ENCODE measurements at places on chromosomes 6 and 20.

DNA sequence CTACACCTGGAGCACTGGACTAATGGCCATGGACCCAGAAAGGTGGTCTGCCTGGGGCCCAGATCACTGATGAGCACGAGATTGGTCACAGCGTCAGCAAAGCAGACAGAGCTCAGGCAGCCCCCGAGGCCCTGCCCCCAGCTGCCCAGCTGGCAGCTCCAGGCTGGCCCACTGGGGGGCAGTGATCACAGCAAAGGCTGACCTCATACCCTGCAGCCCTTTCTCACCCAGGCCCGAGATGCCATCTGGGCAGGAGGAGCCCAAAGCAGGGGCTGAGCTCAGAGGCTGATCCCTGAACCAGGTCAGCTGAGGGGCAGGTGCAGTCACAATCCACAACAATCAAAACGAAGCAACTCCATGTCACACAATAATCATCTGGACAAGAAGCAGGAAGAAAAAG is 4.1 kb downstream of the MAP1LC3A start:
- DNase-seq: no peak

DNA sequence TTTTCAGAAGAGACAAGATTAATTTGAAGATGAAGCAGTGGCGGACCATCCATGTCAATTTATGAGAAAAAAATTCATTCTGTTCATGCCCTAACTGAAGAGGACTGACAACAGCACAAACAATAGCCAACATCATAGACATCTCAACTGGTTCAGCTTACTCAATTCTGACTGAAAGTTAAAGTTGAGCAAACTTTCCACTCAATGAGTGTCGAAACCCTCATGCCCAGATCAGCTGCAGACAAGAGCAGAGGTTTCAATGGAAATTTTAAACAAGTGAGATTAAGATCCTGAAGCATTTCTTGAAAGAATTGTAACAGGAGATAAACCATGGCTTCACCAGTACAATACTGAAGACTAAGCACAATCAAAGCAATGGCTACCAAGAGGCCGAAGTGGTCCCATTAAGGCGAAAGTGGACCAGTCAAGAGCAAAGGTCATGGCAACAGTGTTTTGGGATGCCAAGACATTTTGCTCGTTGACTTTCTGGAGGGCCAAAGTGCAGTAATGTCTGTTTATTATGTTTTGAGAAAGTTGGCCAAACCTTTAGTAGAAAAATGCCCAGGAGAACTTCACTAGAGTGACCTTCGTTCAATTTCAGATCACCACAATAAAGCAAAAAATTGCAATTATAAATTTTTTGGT is 6.1 kb upstream of the SFT2D1 start:
- DNase-seq: no peak

DNA sequence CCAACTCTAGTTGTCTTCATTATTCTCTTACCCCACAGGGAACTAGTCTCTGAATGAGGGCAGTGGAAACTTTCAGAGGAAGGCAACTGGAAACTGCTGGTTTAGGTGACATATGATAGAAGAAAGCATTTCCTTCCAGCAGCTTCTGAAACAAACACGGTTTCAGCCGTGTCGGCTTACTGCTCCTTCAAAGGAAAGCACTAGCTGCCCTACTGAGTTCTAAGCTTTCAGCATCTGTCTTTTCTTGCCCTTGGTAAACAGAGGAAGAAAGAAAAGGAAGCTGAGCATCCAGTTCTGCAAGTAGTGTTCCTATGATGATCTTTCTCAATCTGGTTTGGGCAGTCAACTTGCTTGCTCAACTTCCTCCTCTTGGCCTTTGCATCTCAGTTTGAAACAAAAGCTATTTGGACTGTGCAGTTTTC is 117.5 kb upstream of the CEP85L start:
- no peak for DNase-seq

DNA sequence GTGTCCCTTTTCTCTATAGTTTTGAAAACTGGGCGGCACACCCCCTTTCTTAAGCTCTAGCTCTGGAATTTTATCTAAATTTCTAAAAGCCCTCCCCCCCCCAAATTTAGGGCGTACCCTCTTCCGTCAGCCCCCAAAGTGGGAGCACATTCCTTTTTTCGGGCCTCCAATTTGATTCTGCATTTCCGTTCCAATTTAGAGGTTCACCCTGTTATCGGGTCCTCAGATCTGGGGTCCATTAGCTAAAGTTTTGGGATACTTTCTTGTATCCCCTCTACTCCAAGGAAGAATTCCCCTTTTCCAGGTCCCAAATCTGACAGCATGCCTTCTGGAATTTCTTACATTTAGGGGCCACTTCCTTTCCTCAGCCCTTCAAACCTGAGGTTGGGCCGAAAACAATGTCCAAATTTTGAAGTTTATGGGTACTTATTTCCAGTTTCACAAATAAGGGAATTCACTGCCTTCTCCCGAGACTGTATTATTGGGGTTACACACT is 796 bp downstream of the PHF20 start:
- DNase-seq: no peak

GRCh38 chr6:15063253-15063853 is 182.5 kb upstream of the JARID2 start:
- no peak for DNase-seq

GRCh38 chr6:24721461-24722215 is 2.7 kb upstream of the C6orf62 start:
- DNase-seq: no peak

- DNase-seq: no peak
Observed at GRCh38 chr20:57514273-57514751, 10.6 kb downstream of the CTCFL start.

DNA sequence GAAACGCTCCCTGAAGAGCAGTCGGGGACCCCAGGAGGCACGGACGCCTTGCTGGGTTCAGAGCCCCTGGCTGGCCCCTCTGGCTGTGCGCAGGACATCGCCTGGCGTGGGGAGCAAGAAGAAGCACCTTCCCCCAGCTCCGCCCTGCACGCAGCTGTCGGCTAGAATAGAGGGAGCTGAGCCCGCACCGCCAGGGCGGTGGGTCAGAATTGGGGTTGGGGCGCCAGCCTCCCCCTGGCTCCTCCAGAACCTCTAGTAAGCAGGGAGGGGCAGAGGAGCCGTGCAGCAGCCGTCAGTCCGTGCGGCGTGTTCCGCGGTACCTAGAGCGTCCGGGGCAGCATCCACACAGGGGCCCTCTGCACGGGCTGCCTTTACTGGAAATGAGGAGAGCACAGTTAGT is 53.2 kb downstream of the KCNQ2 start:
- no peak for DNase-seq

DNA sequence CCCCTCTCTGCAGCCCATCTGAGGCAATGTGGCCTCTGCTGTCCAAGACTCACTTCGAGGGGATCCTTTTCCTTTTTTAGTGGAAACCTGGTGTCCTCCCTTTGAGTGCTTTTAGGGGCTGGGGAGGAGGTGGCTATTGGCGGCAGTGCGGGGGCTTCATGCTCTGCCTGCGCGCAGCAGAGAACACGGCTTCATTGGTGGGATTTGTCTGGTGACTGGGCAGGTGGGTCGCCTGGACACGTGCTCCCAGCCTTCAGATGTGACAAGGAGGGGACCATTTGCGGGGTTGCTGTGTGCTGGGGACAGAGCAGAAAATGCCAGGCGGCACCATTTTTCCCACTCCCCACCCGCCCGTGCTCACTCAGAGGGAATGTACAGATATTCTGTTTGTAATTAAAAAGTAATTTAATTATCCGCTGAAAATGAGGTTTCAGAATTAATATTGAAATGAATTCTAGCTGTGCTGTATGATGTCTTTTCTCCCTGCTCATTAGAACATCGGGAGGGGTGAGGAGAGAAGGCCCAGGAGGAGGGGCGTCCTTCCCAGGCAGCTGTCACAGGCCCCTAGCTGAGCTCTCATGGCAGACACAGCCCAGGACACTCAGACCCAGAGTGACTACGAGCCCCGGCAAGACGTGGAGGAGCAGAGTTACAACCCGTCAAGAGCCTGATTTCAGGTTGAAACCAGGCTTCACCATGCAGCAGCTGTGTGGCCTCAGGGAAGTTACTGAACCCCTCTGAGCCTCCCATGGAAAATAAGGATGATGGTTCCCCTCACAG is 417.2 kb upstream of the SULF2 start:
- DNase-seq: no peak

GRCh38 chr6:40148882-40149573 is 214.8 kb upstream of the MOCS1 start:
- DNase-seq: no peak

DNA sequence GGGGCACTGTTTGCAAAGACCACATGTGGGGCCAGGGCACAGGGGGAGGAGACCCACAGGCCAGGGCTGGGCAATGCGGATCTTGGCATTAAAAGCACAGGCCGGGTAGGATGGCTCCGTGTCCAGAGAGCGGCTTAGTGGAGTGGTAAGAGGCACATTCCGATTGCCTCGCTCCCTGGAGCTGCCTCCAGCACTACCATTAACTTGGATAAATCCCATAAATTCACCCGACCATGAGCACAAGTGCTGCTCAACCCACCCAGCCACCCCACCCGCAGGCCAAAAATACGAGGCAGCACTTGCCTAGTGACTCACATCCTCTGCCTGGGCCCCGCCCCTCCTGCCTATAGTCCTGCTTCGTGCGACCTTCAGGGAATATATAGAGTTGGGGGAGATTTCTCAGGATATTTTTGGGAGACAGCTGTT is 67.5 kb upstream of the QKI start:
- no peak for DNase-seq

DNA sequence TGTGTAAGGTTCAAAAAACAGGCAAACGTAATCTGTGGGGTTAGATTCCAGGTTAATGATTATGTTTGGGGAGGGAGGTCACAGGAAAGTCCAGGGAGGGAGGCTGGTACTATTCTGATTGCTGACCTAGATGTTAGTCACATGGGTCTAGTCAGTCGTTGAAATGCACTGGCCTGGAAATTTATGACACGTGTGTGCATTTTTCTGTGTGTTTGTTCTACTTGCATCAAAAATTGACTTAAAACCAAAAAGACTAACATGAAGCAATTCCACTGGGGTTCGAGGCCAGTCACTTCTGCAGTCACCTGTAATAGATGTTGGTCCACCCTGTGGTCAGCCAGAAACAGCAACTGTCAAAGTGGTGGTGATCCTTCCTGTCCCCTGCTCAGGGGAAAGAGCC is 104.2 kb upstream of the MLN start:
- DNase-seq: no peak

Measured in stimulated activated CD4-positive, alpha-beta T cell treated with anti-CD3 and anti-CD28 coated beads, Interleukin-2, amount 100 ng/mL, for 4 hours (primary cell).